ENCODE measurements at places on chromosomes 12 and 14. TPM values are rescaled to one million over a fixed set of nuclear protein-coding genes. Genes with fewer than 3 reads are reported as not detected.

- peak; percentile 22 for DNase-seq
Measured at GRCh38 chr12:115155665-115156645, 472.0 kb upstream of the TBX3 start.

- no peak for DNase-seq
Measured at GRCh38 chr12:57239587-57240065, 10.1 kb downstream of the SHMT2 start.

The TSPAN11 gene
- total RNA-seq, result 1.3 TPM

The PAH gene
- not detected for total RNA-seq

DNA sequence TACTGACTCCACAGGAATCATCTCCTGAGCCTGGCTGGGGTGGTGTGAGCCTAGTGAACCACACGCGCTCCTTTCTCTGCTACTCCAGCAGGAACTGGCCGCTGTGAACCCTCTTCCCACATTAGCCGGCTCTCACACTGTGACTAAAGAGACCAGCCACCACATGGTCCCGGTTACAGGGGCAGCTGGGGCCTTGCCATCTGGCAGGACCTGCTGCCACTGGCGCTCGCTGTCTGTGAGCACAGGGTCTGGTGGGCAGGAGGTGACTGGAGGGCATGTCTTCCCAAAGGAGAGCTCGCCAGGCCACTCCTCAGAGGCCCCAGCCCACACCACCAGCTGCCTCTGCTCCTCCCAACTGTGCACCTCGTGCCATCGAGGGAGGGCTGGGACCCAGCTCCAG is 99.3 kb downstream of the SINHCAF start:
- no peak for DNase-seq

DNA sequence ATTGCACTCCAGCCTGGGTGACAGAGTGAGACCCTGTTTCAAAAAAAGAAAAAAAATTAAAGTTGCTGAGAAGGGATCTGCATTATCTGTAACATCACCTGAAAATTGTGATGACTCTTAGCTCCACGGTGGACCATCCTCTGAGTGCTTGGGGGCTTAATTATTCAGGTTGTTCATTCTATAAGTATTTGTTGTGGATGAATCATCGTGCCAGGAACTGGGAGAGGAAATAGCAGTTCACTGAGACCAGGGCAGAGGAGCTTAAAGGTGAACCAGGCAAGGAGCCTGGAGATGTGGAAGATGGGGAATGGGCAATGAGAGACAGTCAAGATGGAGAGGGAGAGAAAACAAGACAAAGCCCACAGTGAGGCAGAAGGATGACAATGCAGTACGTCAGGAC is 25.5 kb upstream of the GSC start:
- DNase-seq, result no peak

DNA sequence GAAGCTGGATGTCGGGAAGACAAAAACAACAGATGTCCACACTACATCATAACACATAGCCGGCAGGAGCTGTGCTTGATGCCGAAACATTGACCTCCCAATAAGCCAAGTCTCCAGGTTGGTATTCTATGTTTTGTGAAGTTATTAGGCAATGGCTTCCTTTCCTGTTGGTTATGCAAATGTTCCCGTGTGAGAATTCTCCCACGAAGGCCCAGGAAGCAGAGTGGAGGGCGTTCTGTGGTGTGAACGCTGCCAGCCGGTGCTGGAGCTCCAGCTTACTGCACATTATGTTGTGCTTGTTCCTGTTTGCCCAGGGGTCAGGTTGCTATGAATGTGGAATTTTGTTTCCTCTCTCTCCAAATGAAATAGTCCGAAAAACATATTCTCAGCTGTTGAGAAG is 156.4 kb upstream of the HMGA2 start:
- no peak for DNase-seq

DNA sequence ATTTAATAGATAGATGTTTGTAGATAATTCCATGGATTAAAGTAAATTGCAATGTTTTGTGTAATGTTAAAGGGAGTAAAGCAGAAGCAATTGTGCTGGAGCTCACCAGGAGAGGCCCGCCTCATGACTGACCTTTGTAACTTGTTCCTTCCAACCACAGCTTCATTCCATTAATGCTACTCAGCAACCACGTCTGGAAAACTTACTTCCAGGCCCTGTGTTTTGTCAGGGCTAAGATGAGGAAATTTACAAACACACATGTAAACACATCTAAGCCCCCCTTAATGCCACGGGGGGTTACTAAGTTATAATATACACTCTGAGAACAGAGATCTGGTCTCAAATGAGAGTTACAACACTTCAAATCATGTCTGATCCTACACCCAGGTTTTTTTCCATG is 12.4 kb downstream of the LUM start:
- peak; percentile 80 for DNase-seq

- DNase-seq, result no peak
Measured at GRCh38 chr12:7269273-7269672, 34.6 kb upstream of the ACSM4 start.

The ACOT4 gene
- 5.6 TPM for total RNA-seq

DNA sequence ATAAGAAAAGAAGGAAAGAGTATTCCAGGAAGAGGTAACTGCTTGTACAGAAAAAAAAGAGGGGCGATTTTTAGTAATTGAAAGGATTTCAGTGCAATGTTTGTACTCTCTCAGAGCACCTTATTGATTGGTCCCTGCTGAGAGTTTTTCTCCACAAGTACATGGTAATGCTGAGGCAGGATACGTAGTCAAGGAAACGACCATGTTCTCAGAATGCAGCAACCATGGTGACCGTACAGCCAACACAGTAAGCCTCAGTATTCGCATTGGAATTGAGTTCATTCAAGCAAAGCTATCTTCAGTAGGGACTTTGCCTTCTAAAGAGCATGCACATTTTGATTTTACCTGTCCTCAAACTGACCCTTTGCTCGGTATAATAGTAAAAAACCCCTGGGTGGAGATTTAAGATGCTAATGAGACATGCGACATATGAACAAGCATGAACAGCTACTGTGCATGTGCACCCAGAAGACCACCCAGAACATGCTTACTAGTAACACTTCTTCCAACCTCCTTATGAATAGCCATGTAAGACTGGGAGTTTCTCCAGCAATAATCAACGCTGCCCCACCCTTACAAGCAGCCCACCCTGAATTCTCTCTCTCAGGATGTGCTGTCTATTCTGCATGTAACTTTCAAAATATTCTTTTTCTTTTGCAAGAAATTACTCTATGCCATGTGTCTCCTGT is 6.2 kb upstream of the SLC41A2 start:
- DNase-seq, result no peak

DNA sequence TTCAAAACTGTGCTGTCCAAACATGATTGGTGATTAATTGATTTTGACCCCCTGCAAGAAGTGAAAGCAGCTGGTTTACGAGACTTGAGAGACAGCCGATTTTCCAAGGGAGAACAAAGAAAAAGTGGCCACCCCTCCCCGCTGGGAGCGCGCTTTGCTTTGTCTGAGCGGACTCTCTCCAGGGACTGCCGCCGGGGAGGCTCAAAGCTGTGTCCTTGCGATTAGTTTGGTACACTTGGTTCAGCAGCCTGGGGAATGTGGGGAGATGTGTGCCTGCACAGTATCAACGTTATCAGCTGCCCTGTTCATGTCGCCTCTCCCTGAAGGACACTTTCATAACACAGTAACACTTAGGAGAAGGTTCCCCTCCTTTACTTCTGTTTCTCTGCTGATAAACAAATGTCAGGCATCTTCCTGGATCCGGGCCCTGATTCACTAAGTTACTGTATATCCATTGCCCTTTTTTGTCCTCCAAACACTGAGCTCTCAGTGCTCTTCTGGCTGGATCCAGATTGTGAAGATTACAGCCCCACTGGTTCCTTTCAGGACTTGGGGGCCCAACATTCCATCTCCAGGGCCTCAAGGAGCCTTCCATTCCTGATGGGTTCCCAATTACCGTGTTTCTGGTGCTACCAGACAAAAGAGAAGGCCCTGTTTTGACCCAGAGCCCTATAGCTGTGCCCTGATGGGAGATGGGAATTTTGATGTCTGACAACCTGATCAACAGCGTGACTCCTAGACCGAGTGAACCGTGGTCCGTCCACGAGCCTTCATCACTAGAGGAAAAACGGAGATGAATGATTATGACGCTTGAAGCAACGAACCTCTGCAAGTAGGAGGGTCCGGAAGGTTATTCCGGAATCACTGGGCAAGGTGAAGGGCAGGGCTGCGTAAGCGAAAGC is 31.7 kb upstream of the TUBA1C start:
- no peak for DNase-seq

DNA sequence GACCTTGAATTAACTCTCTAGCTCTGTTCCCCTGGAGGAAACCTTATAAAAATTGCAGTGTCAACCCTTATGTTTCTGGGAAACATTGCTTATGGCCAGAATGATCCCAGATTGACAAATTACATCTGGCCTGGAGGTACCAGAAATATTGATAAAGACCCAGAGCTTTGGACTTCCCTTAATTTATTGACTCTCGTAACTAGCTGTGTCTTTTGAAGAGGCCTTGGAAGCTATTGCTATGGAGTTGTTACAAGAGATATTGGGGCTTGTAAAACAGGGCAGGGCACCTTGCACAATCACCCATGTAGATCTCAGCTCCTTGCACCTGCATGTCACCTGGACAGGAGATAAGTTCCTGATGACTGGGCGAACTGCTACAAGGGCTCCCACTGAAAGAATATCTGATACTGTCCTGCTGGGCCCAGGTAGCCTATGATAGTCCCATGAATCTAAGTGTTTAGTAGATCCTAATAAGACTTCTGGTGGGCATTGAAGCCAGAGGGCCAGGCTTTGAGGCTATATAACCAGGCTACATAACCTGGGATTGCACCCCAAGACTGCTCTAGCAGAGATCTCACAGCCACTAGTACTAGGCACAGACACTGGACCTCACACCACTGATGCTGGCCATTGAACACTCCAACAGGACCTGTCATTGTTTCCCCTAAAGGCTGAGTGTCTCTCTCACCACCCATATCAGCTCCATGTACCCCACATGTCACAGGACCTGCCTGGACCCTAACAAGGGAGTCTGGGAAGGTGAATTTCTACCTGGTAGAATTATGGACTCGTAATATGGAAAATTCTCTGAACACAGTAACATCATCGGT is 135.7 kb upstream of the PWP1 start:
- no peak for DNase-seq

DNA sequence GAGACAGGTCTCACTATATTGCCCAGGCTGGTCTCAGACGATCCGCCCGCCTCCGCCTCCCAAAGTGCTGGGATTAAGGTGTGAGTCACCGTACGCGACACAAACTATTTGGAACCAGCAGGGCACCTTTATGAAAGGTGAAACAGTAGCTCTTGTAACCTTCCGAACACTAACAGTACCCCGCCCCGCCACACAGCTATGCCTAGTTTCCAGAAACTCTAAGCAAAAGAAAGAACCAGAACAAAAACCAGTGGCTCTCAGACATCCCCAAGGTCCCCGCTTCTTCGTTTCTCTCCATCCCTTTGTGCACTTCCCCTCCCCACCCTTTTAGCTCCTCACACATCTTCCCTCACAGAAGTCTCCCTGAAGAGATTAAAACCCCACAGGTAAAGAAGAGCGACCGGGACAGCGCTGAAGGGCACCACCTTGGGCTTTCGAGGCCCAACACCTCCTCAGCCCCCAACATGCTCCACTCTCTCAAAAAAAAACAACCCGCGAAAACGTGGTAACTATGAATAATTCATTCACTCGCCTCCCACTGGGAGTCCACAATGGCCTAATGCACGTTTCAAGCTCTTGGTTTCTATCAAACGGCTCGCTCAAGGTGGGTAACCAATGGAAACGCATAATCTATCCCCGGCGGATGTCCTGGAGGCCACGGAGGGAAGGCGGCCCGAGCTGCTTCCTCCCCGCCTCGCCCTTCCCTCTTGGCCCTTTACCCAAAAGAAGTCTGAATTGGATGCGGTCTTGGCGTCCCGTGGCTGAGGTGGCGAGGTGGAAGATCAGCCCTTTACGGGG is 877 bp downstream of the BAG5 start:
- DNase-seq, result no peak

DNA sequence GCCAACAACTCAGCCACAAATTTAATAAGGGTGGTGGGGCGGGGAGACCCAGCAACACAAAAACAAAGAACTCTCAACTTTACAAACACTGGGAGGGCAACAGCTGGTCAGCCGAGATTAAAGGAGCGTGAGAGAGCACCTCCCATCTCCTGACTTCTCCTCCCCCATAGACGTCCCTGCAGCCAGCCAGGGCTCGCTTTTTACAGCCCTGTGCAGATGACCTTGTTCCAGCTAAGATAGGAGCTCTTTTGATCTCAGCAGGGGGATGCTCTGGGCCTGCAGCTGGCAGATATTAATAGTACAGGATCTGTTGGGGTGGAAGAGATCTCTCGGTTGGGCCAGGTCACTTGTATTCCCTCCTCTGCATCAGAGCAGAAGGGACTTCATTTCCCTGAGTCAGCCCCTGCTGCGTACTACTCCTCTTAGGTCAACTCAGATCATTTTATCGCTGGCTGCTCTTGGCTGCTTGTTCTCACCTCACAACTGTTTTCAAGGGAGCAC is 475.8 kb downstream of the RAD51B start:
- no peak for DNase-seq

Data from epithelial cell of proximal tubule (primary cell).